Germinal center (tissue), 1 donor: ENCODE measurements at places on chromosomes 16 and 17.

- DNase-seq, result no peak
Measured at GRCh38 chr17:15385305-15385704, 43.9 kb upstream of the TEKT3 start.

DNA sequence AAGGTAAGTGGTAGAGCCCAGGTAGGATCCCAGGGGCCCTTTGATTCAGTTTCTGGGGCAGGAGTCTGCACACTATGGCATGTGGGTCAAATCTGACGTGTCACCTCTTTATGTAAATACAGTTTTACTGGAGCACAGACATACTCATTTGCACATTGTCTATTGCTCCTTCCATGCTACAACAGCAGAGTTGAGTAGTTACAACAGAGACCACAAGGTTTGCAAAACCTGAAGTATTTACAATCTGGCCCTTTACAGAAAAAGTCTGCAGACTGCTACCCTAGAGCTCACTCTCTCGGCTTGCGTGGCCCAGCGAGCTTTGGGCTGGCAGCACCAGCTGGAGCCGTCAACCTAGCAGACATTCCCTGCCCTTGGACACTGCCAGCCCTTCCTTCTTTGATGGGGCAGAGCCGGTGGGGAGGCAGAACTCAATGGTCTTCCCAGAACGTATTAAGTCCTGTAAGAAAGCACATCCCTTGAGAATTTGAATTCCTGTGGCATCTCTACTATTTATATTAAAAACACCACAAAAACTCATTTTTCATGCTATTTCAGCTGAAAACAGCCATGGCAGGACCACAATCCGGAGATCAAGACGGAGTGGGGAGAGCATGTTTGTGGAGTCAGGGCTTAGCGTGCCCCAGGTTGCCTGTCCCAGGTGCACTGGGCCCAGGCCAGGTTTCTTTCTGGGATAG, 133.1 kb upstream of the NUDT7 start:
- DNase-seq, result no peak

- DNase-seq, result peak; percentile 4
Measured at GRCh38 chr16:19520861-19521331, 1.0 kb downstream of the GDE1 start.

DNA sequence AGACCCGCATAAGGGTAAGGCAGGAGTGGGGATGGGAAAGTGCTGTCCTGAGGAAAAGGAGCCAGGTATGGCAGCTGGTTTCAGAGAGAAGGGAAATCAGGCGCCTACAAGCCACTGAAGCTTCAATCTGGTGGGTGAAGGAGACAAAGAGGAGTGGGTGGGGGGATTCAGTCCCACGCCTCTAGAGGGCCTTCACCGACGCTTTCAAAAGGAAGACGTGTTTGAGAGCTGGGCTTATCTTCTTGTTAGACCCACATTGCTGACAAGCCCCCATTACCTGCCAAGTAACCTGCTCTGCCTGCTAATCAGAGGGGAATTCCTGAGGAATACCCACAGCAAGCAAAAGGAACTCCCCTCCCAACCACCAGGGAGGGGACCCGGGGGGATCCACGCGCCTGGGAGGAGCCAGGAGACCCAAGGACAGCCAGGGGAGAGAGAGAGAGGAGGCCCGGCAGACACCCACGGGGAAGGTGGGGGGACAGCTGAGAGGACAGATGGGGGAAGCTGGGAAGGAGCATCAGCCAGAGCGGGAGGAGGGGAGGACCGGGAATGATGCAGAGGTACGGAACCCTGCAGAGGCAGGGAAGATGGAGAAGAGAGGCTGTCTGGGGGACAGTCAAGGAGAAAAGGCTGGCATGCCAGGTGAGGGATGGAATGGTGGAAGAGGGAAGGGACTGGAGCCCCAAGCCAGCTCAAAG, 1.0 kb downstream of the MTMR4 start:
- DNase-seq, result no peak

DNA sequence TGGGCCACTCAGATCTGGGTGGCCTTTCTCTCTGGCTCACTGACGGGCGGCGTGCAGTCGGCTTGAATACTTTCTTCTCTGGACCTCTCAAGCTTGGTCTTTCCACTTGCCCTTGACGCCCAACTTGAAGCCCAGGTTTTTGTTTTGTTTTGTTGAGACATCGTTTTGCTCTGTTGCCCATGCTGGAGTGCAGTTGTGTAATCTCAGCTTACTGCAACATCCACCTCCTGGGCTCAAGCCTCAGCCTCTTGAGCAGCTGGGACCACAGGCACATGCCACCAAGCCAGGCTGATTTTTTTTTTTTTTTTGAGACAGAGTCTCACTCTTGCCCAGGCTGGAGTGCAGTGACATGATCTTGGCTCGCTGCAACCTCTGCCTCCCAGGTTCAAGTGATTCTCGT, 22.7 kb upstream of the KIF19 start:
- no peak for DNase-seq

GRCh38 chr17:81394921-81395599, at the start of gene BAHCC1:
TSS of gene BAHCC1 (plus strand) at chr17:81395457. CDS start at chr17:81399740, 4,283 bp downstream.
- peak; percentile 98 for DNase-seq

DNA sequence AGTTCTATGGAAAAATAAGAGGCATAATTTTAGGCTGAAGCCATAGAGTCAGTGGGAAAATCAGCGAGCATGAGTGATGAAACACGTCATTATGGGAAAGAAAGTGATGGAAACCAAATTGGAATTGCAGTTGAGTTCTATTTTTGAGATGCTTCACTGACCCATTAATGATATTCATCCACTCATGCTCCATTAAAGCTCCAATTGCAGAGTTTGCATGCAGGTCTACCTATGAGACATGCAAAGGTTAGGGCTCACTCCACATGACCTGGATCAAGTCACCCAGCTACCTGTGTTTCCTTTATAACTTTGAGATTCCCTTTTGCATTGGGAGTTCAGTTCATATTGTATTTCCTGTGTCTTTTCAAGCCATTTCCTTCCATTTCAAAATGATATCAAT, 8.0 kb upstream of the KRTAP2-4 start:
- no peak for DNase-seq

DNA sequence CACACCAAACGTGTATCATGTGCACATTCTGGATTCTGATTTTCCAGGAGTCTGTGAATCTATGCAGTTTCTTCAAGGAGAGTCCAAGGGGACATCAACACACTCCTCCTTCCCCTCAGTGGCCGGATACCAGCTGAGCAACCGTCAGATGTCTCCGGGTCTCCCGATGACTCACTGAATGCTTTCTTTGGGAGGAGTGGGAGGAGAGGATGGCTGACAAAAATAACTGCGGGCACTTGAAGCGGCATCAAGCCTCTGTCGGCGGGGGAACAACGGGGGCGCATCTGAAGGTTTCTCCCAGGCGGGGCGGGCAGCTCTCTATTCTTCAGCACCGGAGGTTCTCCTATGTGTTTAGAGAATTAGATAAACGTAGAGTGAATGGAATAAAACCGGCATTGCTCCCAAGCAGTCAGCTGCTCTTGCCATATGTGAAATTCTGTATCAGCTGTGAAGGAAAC, 24.6 kb upstream of the LRRC75A start:
- no peak for DNase-seq

GRCh38 chr16:3328643-3329042, 23.3 kb downstream of the ZNF75A start:
- no peak for DNase-seq

GRCh38 chr16:11521055-11521454, 65.7 kb downstream of the LITAF start:
- no peak for DNase-seq

GRCh38 chr17:71118039-71118438, 948.7 kb downstream of the KCNJ2 start:
- DNase-seq, result no peak

- no peak for DNase-seq
Measured at GRCh38 chr16:10601444-10602408, 21.3 kb upstream of the EMP2 start.

DNA sequence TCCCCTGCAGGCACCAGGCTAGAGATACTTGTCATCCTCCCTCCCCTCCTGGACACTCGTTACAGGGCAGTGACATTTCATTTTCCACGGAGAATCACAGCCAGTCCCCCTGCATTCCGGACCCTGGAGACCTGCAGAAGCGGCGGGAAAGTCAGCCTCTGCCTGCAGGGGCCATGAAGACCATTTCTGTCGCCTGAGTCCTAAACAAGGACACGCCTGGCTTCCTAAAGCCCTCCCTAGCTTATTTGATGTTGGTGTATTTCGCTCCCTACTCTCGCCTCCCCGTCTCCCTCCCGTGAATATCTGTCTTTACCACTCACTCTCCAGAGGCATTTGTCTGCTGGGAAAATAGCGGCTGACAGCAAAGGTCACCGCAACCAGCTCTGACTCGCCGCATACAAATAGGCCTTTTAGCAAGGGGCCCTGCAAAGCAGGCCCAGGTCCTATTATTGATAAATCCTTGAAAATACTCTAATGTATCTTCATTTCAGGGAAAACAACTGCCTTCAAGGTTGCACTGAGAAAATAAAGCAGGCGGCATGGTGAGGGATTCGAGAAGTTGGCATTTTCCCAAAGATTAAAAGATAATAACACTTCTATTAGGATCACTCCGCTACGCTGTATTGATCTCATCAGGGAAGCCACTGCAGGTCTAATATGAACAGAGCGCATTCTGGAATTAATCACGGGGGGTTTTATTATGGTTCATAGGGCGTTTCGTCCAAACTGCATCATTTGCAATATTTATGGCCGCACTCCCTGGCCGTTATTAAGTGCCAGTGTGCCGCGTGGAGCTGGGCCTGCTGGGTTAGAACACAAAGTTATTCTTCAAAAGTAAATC, 447.1 kb upstream of the CDH5 start:
- DNase-seq, result no peak

DNA sequence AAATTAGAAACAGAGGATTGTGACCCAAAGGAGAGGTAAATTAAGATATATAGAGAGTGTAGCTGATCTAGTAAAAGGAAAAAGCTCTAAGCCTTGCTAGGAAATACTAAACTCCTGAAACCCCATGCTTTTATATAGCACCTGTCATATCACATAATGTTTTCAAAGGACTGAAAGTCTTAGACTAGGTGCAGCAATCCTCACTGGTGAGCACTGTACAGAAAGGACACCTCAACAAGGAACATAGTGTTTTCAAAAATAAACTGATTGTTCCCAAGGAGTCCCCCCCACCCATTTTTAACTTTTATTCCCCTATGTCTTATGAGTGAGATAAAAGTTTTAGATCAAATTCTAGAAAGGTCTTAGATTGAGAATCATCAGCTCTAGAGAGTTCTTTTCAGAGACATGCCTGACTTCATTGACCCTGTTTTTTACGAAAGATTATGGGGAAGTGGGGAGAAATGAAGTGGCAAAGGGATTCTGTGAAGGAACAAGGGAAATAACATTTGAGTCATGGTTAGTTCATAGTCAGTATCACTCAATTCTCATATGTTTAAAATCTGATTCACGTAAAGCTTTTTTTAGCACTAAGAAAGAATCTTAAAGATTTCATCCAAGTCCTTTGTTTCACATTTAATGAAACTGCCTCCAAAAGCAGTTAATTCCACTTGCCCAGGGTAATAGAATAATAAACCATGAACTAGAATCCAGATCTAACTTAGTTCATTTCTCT, 166.4 kb downstream of the CYB561 start:
- DNase-seq, result no peak

DNA sequence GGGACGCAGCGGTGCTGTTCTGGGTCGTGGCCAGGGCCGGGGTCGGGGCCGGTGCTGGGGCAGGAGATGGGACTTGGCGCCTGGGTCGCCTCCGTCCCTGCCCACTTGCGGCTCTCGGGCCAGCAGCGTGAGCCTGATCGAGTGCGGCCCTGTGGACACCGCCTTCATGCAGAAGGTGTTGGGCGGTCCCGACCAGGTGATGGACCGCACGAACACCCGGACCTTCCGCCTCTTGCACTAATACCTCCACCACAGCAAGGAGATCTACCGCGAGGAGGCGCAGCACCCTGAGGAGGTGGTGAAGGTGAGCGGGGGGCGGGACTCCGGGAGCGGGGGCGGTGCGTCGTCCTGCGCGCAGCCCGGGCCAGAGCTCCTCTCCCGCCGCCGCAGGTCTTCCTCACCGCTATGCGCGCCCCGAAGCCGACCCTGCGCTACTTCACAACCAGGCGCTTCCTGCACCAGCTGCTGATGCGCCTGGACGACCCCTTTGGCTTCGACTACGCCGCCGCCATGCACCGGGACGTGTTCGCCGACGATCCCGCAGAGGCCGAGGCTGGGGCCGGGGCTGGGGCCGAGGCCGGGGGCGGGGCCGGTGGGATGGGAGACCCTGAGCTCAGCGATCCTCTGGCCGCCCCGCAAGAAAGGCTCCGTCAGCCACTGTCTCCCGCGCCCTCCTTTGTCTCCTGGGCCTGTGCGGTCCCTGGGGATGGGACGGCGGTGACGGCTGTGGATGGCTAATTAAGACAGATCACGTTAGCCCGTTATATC, 4.5 kb upstream of the HSD17B1 start:
- peak; percentile 91 for DNase-seq

GRCh38 chr17:6413065-6413464, 21.9 kb downstream of the AIPL1 start:
- peak; percentile 42 for DNase-seq
